Progenitor cell of endocrine pancreas (in vitro differentiated cells): ENCODE measurements at places on chromosomes 1 and 21. TPM values are rescaled to one million over a fixed set of nuclear protein-coding genes. Genes with fewer than 3 reads are reported as not detected.
A peak's percentile ranks its signal among the peaks of the same experiment; 100 is the strongest.

DNA sequence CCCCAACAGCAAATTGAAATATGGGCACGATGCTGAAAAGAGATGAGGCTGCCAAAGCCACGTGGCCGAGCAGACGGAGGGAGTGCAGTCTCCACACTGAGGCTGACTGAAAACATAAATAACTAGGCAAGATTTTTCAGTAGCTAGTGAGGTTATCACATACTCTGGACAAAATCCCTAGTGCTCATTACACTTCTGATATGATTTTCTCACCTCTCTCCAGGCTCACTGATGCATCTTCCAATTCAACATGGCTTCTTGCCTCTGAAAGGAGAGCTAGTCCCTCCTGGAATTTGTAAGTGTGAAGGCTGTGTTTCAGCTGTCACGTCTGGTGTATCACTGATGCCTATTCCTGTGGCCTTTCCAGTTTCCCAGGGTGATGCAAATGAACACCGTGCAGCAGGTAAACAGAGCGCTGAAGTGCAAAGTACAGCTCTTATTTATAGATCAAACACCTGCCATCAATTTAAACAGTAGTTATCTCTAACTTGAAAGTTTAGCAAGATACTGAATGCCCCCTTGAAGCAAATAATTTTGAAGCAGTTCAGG lies 656.1 kb downstream of the KIF26B start:
- H3K4me3 ChIP-seq = no peak overlapping the region
- no peaks in the 10 kb centered on the region for H3K36me3 ChIP-seq
- no peaks in the 10 kb centered on the region for H3K27me3 ChIP-seq
- peaks cover 46% of the 10 kb centered on the region for H3K4me1 ChIP-seq
- peak overlapping the region; percentile 47 for H3K27ac ChIP-seq

GRCh38 chr1:43402089-43402865 lies 12.6 kb downstream of the SZT2 start:
- peak overlapping the region; percentile 6 for H3K27ac ChIP-seq
- DNase-seq = no peak

DNA sequence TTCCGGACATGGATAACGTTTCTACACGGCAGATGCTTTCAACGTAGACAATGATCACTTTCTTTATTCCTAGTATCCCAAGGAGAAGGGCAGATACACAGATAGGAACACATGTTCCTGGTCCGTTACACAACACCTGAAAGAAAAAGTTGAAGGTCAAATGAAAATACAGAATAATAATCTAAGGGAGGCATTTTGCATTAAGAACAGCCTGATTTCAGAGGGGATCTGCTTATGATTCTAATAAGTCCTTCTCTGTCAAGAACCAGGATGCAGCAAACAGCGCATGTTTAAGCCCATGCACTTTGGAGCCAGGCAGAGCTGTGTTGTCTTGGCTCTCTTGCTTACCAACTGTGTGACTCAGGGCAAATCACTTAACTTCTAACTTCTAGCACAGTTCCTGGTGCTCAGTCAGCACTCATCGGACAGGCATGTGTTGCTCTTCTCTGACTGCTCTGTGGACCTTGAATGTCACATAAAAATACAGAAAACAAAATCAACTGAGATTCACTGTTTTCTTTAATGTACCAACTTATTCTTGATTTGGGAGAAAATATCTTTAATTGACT lies 56.3 kb upstream of the CNN3 start:
- DNase-seq = no peak
- no peak overlapping the region for H3K4me3 ChIP-seq
- no peak overlapping the region for H3K27ac ChIP-seq
- H3K27me3 ChIP-seq = no peaks in the 10 kb centered on the region
- peaks cover 32% of the 10 kb centered on the region for H3K4me1 ChIP-seq

DNA sequence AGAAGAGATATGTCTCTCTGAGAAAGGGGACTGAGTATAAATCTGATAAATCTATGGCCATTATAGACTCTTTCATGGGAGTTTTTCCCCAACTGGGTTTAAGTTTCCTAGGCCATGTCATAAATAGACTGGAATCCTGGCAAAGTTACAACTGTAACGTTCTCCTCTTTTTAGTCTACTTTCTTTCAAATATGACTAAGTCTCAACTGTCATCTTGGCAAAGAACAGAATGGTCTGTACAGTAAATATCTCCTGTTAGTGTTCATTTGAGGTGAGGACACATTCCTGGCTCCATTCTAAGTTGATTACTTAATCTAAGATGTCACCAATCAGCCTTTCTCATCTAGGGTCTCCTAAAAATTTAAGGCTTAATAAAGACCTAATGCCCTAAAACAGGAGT lies 300.5 kb downstream of the BRINP2 start:
- H3K27me3 ChIP-seq = no peaks in the 10 kb centered on the region
- DNase-seq = no peak
- no peaks in the 10 kb centered on the region for H3K36me3 ChIP-seq
- H3K27ac ChIP-seq = no peak overlapping the region
- no peak overlapping the region for H3K4me3 ChIP-seq
- H3K4me1 ChIP-seq = no peaks in the 10 kb centered on the region

- H3K27ac ChIP-seq = peak overlapping the region; percentile 95
- no peak overlapping the region for H3K4me3 ChIP-seq
- no peaks in the 10 kb centered on the region for H3K27me3 ChIP-seq
- peaks cover 15% of the 10 kb centered on the region for H3K4me1 ChIP-seq
- H3K36me3 ChIP-seq = no peaks in the 10 kb centered on the region
- no peak for DNase-seq
Measured at GRCh38 chr1:153696741-153697140, 18.3 kb downstream of the NPR1 start.

- no peak overlapping the region for H3K27ac ChIP-seq
- H3K36me3 ChIP-seq = no peaks in the 10 kb centered on the region
- H3K4me3 ChIP-seq = no peak overlapping the region
- no peak for DNase-seq
- peaks cover 20% of the 10 kb centered on the region for H3K4me1 ChIP-seq
Measured at GRCh38 chr1:230128569-230129285, 61.7 kb downstream of the GALNT2 start.

DNA sequence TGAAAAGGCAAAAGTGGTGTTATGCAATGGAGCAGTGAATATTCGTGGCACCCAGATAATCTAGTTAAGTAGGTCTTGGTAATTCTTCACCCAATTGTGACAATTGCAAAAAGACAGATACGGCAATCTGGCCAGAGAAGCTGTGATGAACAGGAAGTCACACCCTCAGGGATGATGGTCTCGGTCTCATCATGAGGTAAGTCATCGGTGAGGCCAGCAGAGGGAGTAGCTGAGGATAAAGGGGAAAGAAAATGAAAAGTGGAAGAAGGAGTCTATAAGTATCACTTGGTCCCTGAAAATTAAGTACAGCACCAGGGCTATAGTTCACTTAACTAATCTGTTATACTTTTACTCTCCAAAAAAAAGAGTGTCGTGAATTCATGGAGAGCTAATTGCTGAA lies 258.8 kb upstream of the NCAM2 start:
- H3K4me1 ChIP-seq = no peaks in the 10 kb centered on the region
- no peak overlapping the region for H3K4me3 ChIP-seq
- no peaks in the 10 kb centered on the region for H3K36me3 ChIP-seq
- no peak overlapping the region for H3K27ac ChIP-seq
- H3K27me3 ChIP-seq = no peaks in the 10 kb centered on the region

GRCh38 chr1:147753081-147753480 lies 7.3 kb downstream of the GJA5 start:
- peaks cover 23% of the 10 kb centered on the region for H3K27me3 ChIP-seq
- H3K36me3 ChIP-seq = no peaks in the 10 kb centered on the region
- no peak overlapping the region for H3K4me3 ChIP-seq

DNA sequence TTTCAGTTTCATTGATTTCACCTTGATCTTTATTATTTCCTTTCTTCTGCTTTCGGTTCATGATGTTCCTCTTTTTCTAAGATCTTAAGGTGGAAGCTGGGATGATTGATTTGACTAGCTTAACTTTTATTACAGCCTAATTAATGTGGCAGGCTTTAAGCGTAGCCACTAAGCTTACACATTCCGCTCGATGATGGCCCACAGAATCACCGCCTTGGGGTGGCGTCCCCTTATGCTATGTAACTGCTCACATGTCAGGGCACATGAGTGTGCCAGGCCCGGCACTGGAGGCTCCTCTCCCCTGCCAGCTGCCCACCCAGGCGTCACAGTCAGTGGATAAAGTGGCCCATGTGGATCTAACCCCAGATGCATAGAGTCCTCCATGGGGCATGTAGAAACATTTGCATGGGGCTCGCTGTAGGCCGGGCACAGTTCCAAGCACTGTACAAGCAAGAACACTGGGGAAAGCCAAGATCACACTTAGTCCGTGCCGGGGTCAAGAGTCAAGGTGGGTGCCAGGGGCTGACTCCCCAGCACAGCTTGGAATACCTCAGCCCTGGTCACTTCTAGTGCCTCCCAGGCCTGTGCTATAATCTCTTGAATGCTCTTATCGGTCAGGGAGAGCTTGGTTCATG lies 41.7 kb downstream of the PKNOX1 start:
- H3K27ac ChIP-seq = no peak overlapping the region
- no peaks in the 10 kb centered on the region for H3K27me3 ChIP-seq
- no peak for DNase-seq

DNA sequence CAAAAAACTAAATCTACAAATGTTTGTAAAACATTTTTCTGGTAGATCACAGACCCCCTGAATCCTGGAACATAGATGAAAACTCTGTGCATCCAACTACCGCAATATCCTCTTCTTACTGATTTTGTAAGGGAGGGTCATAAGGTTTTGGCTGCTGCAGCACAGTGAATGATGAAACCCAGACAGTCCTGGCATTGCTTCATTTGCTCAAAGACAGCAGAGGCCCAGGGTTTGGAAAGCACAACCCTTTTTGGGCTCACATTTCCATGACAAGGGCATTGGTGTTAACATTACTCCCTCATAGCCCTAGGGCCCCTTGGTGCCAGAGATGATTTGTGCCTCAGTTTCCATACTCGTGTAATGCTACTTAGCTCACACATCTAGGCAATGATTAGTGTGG lies 51.2 kb downstream of the PLXNA2 start:
- no peak overlapping the region for H3K27ac ChIP-seq
- no peak overlapping the region for H3K4me3 ChIP-seq
- no peaks in the 10 kb centered on the region for H3K36me3 ChIP-seq
- no peak for DNase-seq

GRCh38 chr1:222691016-222691415 lies 21.3 kb downstream of the AIDA start:
- H3K27me3 ChIP-seq = no peaks in the 10 kb centered on the region

DNA sequence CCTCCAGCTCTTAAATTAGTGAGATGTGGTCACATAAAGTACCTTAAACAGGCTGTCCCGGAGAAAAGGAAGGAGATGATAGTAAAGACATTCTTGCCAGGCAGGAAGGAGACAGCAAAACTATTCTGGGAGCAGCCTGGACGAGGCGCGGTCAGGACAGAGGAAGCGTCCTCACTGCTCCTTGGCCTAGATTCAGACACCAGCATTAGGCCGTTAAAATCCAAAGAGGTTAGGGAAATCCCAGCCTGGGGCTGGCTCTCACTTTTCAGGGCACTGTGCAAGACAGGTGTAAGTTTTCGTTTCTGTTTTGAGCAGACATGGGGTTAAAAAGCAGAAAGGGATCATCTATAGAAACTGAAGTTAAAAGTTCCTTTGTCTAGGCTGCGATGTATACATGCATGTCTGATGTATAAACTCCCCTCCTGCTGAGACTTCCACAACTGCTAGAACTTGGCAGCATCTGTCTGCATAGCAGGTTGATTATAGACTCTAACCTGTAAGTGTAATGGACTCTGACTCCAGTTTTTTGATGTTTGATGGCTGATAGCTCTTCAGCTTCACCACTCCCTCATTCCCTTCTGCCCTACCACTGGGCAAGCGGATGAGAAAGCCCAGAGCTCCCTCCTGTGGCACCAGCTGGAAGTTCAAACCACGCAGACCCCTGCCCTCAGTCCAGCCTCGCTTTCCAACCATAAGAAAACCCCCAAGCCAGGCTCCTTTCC lies 21.5 kb downstream of the STPG1 start:
- no peak overlapping the region for H3K4me3 ChIP-seq
- no peaks in the 10 kb centered on the region for H3K27me3 ChIP-seq

DNA sequence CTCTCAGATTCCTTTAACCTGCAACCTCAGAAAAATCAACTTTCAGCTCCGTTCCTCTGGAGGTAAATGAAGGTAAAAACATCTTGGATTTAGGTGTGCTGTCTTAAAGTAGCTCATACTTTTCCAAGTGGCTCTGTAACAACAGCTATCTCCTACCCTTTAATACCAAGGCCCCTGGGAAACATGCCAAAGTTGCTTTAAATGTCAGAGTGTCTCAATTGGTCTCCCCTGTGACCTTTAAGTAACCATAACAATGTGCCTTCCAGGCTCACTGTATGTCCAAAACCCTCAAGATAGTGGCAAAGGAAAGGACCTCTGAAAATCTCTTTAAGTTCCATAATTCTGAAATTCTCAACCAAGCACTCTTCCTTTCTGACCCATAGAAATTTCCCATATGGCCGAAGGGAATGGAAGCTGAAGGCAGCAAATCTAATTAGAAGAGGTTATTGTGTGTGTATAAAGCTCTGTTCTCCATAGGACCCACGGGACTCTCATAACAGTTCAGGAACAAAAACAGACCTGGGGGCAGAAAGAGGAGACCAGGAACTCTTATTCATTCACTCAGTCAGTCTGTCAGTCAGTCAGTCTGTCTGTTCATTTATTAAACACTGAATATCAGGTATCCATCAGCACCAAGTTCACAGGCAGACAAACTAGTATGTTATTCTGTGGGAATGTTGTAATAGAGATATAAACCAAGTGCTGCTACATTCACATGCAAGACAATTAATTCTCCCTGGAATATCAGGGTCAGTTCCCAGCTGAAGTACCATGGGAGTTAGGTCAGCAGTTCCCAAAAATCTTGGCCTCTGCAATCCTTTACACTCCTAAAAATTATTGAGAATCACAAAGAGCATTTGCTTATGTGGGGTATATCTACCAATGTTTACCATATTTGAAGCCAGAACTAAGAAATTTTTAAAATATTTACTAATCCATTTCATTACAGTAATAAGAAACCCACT lies 19.1 kb downstream of the ASTN1 start:
- no peaks in the 10 kb centered on the region for H3K36me3 ChIP-seq
- no peak overlapping the region for H3K4me3 ChIP-seq
- no peak for DNase-seq
- no peak overlapping the region for H3K27ac ChIP-seq
- H3K27me3 ChIP-seq = peaks cover 3% of the 10 kb centered on the region

DNA sequence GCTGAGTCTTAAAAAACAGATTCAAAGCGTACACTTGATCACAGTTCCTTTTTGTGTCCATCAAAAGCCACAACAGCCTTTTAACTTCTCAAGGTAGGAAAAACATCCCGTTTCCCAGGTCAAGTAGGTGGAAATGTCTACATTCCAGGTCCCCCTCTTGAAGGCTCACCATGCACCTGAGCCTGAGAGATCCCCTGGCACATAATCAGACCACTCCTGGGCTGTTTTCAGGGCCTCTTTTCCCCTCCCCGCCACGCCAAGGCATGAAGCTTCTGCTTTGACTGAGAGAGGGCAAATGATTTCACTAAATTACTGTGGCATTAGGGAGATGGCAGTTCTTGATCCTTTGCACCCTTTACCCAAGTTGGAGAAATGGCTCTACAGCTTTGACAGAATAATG lies 21.7 kb downstream of the CNN3 start:
- H3K4me3 ChIP-seq = no peak overlapping the region
- no peaks in the 10 kb centered on the region for H3K27me3 ChIP-seq
- peaks cover 32% of the 10 kb centered on the region for H3K36me3 ChIP-seq
- H3K27ac ChIP-seq = no peak overlapping the region
- DNase-seq = no peak
- peaks cover 26% of the 10 kb centered on the region for H3K4me1 ChIP-seq

- no peak overlapping the region for H3K4me3 ChIP-seq
- no peak for DNase-seq
- peaks cover 1% of the 10 kb centered on the region for H3K36me3 ChIP-seq
- no peaks in the 10 kb centered on the region for H3K27me3 ChIP-seq
Measured at GRCh38 chr1:112625696-112626095, 6.1 kb downstream of the CAPZA1 start.

Gene ZBTB8OS
- 49.4 and 50.1 TPM in 2 replicates for total RNA-seq

Gene CA6
- total RNA-seq = not detected in 2 replicates

Gene CCDC190
- 0.19 and 0.75 TPM in 2 replicates for total RNA-seq

Gene ACTL8
- not detected in 2 replicates for total RNA-seq
